ENCODE measurements at places on chromosomes 1 and 21.

GRCh38 chr1:35725596-35725995 is 6.9 kb upstream of the C1orf216 start:
- no peak for DNase-seq

DNA sequence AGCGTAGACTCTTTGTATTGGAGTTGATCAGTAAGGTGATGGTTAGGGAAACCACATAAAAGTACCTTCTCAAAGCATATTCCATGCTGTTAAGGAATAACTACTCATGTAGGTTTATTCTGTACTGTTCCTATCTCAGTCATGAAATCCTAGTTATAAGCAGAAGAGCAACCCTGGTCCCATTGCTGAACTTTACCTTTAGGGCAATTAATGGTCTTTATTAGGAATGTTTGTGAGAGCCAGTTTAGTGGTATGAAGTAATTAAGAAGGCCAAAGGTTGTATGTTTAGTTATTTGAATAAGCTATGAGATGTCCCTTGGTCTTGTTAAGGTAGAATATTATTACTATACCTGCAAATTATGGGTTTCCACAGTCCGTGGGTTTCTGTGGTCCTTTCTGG is 44.0 kb downstream of the ACP6 start:
- DNase-seq = no peak

GRCh38 chr1:151369302-151369610 is 3.2 kb downstream of the SELENBP1 start:
- DNase-seq = no peak

- no peak for DNase-seq
These were observed 372.2 kb upstream of the PKN2 start for GRCh38 chr1:88311907-88312306.

GRCh38 chr1:7655354-7655753 is 115.7 kb upstream of the VAMP3 start:
- DNase-seq = no peak

DNA sequence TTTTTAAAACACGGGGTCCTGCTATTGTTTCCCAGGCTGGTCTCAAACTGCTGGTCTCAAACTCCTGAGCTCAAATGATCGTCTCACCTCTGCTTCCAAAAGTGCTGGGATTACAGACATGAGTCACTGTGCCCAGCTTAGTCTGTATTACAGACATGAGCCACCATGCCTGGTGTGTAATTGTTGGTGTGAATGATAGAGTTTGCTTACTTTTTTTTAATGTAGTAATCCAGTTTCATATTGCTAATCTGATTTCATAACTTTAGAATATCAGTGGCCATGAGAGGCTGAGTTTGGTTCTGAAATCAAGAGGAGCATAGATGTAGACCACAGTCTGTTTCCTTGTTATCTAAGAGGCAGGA is 3.4 kb downstream of the EPB41 start:
- no peak for DNase-seq

DNA sequence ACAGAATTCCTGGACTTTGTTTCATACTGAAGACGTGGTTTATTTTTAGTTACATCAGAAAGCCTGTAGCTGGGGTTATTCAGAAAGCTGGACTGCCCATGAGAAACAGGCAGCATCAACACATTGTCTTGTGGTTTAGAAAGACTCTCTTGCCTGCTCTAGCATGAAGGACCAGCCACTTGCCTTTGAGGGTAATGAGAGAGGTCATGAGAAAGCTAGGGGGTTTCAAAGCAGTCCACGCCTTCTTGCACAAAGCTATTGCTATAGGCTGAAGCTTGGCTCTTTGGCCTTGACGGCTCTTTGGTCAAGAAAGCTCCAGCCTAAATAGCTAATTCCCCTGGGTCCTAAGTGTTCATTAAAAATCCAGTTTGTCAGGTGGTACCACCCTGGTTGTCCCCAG is 208.1 kb downstream of the PRDM2 start:
- DNase-seq = no peak

- DNase-seq = no peak
These were observed 13.1 kb downstream of the TXNIP start for GRCh38 chr1:145983206-145983675.

GRCh38 chr1:107342316-107342715 is 201.5 kb downstream of the NTNG1 start:
- DNase-seq = no peak

- DNase-seq = no peak
These were observed 28.7 kb upstream of the CDC14A start for GRCh38 chr1:100323419-100324106.

DNA sequence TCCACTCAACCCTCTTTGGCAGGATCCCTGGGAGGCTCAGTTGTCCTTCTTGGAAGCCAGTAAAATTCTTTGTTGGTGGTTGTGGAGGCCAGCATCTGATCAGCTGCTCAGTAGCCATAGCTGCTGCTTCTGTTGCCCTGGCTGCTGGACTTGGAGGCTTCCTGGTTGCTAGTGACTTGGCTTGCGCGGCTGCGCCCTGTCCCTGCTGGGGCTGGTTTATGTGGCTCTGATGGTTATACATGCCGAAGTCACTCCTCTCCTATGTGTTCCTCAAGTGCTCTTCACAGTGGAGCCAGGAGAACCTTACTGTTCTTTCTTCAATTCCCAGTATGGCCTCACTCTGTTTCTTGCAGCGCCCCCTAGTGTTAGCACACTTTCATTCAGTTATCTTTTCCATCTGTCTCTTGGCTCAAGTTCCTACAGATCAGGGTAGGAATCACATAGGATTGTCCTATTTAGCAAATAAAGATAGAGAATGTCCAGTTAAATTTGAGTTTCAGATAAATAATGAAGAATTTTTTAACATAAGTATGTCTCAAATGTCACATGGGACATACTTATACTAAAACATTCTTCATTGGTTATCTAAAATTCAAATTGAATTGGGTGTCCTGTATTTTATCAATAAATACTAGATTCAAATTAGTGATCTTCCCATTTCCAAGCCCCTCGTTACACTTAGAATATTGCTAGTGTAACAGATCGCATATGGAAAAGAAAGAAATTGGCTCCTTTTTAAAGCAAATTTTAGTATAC is 176.5 kb downstream of the TGFB2 start:
- peak; percentile 25 for DNase-seq

GRCh38 chr1:76433526-76433925 is 359.0 kb downstream of the ST6GALNAC3 start:
- no peak for DNase-seq

GRCh38 chr1:6391951-6392808 is 1.4 kb downstream of the ACOT7 start:
- DNase-seq = no peak

- DNase-seq = no peak
These were observed 181.6 kb upstream of the ADGRL2 start for GRCh38 chr1:81619156-81619555.

DNA sequence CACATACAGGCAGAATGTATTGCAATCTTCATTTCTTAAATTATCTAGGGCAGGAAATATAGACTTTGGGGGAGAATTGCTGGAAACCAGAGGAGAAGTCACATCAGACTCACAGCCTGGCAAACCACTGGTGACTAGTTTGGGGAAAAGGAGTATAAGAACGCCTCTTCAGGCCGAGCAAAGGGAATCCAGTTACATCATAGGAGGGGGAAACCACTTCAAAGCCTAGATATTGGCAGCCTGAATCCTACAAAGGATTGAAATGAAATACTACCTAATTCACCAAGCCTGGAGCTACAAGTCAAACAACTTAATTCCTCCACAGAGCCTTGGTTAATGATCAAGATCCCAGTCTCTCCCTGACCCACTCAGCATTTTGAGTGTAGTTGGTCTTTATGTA is 121.7 kb downstream of the SLC30A10 start:
- no peak for DNase-seq

GRCh38 chr1:206062464-206062863 is 9.5 kb downstream of the RHEX start:
- DNase-seq = no peak

All from activated CD8-positive, alpha-beta memory T cell treated with anti-CD3 and anti-CD28 coated beads, Interleukin-2, amount 50 U/mL, for 4 hours (primary cell).